ENCODE measurements at places on chromosomes 2 and 18.

DNA sequence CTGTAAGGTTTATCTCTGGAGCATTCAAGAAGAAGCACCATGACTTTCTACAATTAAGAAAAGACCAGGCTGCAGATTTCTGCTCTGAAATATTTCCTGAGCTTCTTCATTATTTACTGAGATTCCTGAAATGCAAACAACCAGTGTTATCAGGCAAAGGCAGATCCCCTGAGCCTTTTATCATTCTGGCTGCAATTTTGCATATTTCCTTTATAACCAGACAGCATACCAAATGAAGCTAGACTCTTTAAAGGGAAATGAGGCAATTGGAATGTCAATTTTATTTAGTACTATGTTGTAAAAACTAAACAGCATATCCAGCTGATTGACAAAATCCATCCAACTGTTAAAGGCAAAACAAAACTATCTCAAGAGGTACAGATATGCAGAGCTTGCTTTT, 372.5 kb downstream of the RIT2 start:
- DNase-seq, result no peak

DNA sequence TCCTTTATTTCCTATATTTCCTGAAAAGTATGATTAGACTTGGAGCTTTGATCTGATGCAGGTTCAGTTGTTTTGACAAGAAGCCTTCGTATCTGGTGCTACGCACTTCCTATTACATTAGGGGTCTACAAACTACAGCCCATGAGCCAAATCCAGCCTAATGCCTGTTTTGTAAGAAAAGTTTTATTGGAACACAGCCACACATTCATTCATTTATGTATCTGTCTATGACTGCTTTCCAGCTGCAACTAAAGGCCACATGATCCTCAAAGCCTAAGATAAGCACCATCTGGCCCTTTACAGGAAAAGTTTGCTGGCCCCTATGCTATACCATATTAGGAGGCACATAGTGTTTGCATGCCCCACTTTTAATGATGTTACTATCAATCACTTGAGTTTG, 26.0 kb downstream of the EIF2AK3 start:
- DNase-seq, result no peak

- no peak for DNase-seq
These were observed 211.3 kb downstream of the CYP26B1 start for GRCh38 chr2:71936076-71937030.

GRCh38 chr2:221235941-221236340, 336.2 kb downstream of the EPHA4 start:
- no peak for DNase-seq

DNA sequence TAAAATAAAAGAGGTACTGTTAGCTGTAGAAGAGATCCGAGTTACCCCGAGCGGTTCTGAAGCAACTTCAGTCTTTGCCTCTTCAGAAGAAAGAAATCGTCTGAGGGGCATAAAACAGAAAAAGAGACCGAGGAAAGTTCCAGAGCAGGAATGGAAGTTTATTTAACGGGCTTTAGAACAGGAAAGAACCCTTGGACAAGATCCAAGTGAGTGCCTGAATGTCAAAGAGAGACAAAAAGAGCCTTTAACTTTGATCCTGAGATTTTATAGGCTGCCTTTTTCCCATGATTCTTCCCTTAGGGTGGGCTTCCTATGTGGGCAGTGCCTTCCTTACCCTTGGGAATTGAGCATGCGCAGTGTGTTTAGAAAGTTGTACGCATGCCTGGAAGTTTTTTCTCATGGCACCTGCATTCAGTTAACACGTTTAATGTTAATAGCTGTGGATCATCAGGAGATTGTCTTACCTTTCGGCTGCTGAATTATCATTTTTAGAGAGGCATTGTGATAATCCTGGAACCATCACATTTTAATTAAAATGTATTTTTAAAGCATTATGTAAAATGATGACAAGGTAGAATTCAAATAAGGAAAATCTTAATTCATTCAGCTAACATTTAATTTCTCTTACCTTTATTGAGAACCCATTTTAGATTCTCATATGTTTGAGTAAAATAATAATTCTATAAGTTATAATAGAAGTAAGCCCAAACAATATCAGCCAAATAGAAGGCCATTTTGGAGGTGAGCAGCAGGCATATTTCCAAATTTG, 269.5 kb upstream of the ZSWIM2 start:
- DNase-seq, result no peak

DNA sequence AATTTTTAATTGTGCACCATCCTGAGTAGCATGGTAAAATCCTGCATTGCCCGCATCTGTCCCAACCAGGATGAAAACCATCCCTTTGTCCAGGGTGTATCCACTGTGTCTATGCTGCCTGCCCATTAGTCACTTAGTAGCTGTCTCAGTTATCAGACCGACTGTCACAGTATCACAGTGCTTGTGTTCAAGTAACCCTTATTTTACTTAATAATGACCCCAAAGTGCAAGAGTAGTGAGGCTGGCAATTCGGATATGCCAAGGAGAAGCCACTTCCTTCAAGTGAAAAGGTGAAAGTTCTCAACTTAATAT, 8.8 kb downstream of the ITSN2 start:
- no peak for DNase-seq

DNA sequence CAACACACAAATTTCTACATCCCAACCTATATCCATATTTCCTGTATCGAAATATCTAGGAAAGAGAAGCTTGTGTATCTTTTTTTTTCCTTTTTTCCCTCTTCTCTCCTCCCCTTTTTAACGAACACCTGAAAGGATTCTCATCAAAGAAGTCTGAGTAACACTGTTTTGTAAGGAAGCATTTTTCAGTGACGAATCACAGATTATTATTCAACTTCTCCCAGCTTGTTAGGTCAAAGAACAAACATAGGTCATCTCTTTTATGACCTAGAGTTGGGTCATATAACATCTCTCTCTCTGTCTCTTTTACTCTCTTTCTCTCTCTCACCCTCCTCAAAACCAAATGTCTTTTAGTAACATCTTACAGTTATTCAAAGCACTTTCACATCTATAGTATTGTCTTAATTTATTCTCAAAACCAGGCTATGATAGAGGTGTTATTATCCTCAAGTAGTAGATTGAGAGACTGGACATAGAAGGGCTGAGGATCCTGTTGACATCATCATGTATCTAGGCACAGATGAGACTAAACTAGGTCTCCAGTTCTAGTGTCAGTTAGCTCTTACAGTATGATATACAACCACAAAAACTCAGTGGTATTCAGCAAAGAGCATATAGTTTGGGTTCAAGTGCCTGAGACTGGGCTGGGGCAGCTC, 80.1 kb upstream of the SPOPL start:
- DNase-seq, result no peak

DNA sequence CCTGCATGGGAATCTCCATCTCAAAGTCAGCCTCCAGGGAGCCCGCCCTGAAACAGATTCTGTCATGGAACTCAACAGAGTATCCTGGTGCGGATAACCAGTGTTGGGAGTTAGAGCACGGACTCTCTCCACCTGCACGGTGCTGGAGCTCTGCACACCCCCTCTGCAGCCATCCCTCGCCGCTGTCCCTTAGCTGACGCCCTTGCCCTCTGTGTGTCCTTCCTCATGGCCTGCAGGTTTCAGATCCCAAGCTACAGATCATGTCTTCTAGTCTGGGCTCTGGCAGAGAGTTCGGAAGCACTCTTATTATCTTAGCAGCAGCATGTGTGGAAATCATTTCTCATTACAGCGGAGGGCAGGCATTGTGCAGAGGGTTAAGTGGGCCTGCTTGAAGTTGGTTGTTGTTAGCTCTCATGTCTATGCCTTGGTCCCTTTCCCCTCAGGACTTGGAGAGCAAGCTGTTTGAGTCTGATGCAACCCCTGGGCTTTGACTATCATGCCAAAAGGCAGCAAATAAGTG, 26.0 kb downstream of the TMEM127 start:
- no peak for DNase-seq

- DNase-seq, result no peak
These were observed 185.4 kb upstream of the REV1 start for GRCh38 chr2:99675130-99675661.

DNA sequence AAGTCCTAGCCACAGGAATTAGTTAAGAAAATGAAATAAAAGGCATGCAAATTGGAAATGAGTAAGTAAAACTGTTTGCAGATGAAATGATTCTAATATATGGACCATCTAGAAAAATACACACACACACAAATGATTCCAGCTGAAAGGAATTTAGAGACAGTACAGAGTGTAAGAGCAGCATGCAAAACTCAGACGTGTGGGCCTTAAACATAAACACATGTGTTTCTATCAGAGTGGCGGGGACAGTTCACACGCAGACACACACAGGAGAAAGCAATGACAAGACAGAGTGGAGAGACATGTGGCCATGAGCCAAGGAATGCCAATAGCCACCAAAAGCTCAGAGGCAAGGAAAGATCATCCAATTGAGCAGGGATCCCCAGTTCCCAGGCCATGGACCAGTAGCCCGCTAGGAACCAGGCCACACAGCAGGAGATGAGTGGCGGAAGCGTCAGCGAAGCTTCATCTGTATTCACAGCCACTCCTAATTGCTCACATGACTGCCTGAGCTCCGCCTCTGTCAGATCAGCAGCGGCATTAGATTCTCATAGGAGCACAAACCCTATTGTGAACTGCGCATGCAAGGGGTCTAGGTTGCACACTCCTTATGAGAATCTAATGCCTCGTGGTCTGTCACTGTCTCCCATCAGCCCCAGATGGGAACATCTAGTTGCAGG, 155.4 kb downstream of the ARL4C start:
- DNase-seq, result no peak

DNA sequence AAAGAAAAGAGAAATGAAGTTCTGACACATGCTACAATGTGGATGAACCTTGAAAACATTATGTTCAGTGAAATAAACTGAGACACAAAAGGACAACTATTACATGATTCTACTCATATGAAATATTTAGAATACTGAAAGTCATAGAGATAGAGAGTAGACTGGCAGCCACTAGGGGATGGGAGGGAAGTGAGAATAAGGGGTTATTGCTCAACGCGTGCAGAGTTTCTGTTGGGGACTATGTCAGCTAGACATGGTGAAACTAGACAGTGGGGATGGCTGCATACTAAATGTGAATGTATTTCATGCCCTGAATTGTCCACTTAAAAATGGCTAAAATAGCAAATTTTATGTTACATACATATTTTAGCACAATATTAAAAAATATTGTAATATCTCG, 108.7 kb upstream of the ATL2 start:
- DNase-seq, result no peak

DNA sequence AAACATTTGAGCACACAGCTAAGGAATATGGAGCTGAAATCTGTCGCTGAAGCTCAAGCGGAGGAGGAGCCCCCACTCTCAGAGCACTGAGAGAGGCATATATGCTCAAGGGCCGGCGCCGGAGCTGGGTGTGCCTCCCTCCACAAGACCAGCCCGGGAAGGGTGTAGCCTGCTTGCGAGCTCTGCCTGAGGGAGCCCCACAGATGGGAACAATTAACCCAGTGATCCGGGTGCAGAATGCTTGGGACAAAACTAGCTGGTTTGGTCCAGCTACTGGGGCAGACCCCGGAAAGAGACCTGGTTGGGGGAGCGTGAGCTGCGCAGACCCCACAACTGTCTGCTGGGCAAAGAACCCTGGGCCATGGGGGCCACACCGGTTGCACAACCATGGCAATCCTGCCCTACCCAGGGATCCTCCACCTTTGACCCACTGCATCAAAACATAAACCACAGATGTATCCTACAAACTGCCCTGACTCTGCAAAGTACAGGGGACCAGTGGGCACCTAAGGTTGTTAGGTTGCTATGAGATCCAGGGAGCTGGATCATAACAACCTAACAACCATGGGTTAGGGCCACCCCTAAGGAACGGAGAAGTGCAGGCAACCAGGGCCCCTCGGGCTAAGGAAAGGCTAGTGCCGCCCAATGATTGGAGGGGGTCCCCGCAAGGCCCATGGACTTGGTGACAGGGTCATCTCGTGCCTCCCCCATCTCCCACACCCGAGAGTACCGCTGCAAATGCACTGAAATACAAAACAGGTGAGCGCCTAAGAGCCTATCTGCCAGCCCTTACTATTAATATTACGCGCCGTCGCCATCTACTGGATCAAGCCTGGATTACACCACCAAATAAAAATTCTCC, 53.4 kb upstream of the SCN1A start:
- DNase-seq, result no peak

GRCh38 chr2:188118431-188118830, 173.2 kb upstream of the GULP1 start:
- DNase-seq, result no peak

DNA sequence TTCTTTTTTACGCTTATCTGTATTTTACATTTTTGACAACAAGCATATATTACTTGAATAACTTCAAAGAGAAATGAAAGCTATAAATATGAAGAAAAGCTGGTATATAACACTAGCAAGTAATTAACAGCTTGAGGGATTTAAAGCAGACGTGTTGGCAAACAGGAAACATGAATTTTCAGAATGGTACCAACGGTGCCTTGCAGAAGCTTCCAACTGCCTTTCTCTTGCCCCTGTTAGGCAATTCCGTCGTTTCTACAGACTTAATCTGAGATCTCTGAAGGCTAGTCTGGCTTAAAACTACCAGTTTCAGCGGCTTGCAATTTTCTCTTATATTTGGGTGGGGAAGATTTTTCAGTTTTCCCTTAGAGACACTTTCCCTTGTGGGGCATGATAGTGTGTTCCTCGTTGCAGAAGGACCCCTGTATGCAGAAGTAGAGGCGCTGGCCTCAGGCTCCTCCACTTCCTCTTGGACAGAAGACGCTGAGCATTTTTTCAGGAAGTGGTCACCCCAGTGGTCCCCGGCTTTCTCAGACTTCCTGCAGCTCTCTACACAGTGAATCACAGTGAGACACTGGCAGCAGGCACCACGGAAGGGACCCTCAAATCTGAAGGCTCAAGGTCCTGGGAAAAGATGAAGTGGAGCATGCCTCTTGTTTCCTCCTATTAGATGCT, 56.2 kb upstream of the SLC16A14 start:
- no peak for DNase-seq

- DNase-seq, result no peak
These were observed 23.6 kb upstream of the MRPL33 start for GRCh38 chr2:27747827-27748352.

- DNase-seq, result no peak
These were observed 38.0 kb downstream of the ADNP2 start for GRCh38 chr18:80147037-80147417.

DNA sequence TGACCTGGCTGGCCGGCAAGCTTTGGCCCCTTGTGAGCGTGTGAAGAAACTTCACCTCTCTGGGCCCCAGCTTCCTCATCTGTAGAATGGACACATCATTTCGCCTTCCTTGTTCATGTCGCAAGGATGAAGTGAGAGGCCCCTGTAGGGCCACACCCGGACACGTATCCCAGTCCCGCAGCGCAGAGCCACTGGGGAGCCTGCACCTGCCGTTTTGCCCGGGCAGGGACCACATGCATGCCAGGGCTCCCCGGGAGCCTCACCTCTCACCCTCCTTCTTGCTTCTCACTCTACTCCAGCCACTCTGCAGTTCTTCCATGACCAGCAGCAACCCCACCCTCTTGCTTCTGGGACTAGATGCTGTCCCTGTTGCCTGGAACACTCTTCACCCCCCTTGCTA, 77.5 kb downstream of the FAM168B start:
- no peak for DNase-seq

- no peak for DNase-seq
These were observed 56.2 kb downstream of the COBLL1 start for GRCh38 chr2:164785457-164785856.

GRCh38 chr18:74803769-74804168, 206.1 kb downstream of the ZNF407 start:
- DNase-seq, result no peak

Data from T-helper 1 cell (primary cell).